ENCODE measurements at places on chromosomes 11 and 22.

GRCh38 chr11:117489999-117490679 is 162.5 kb downstream of the CEP164 start:
- no peak for DNase-seq

GRCh38 chr11:75031771-75032549 is 43.2 kb downstream of the NEU3 start:
- peak; percentile 1 for DNase-seq

DNA sequence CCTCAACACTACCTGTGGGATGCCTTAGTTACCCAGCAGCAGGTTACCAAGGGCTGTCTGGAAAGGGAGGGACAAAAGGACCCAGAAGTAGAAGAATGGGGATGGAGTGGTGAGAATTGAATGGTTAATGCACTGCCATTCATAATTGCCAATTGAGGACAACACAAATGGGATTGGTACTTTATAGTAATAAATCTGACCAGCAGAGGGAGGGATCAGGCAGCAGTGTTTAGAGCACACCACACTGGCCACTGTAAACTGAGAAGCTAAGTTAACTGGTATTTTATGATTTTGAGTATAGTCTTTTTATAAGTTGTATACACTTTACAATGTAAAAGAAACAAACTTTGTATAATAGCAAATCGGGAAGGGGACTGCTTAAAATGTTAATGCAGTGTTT is 10.7 kb downstream of the TBRG1 start:
- DNase-seq, result no peak

GRCh38 chr11:44979543-44980399 is 29.1 kb upstream of the TP53I11 start:
- peak; percentile 97 for DNase-seq

GRCh38 chr11:123628936-123629683 is 25.3 kb downstream of the SCN3B start:
- no peak for DNase-seq

DNA sequence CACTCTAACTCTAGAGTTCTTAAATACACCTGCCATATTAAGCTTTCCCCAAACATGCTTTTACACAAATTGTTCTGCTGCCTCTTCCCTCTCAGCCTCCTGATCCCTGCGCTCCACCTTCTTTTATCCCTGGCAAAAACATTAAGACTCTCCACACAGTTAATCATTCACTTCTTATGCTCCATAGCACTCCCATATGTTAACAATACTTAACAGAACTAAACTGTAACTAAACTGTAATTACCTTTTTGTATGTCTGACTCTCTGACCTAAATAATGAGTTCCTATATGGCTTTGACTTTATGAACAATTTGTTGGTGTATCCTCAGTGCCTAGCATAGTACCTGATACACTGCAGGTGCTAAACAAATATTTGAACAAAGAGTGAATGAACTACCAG is 71.8 kb downstream of the BTBD10 start:
- DNase-seq, result no peak

DNA sequence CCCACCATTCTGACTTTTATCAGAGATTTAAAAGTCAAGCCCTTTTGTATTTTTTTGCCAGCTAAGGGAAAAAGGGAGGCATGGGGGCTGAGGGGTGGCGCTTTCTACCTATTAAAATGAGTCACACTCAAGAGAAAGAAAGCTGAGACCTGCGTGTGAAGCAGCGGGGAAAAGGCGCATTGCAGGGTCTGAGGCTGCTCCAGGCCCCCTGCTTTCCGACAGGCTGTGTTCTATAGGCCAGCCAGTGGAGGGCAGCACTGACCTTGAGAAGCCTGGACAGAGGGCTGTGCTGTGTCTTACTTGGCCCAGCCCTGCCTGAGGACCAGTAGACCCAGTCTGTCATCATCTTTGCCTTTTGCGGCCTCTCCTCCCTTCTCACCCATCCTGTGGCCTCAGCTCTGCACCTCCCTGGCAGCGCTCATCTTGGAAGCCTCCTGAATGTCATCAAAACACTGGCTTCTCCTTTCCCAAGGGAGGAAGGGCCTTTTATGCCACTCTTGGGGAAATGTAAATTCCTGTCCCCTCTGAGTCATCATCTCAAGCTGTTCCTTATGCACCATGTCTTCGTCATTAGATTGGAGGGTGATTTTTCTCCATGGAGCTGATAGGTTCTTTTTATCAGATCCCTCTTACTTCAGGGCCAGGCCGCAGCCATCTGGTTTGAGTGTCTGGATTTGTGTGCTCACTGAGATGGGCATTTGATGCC is 12.6 kb upstream of the MAPK8IP1 start:
- DNase-seq, result peak; percentile 35

GRCh38 chr22:47162865-47163264 is 400.4 kb downstream of the TBC1D22A start:
- no peak for DNase-seq

DNA sequence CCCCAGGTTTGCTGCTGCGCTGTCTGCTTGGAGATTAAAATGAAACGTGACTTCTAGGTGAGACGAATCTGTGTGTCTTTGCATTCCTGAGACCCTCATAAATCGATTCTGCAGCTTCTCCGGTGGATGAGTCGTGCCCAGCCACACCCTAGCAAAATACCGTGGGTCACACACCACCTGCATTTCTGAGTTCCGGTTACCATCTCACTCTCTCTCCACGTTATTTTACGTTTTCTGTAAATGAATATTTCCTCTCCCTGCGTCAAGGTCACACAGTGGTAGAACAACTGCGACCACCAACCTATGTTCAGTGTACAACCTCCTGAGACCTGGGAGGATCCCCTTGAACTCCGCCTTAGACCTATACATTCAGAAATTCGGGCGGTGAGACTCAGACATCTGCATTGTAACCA is 1.1 kb downstream of the YWHAH start:
- DNase-seq, result no peak

DNA sequence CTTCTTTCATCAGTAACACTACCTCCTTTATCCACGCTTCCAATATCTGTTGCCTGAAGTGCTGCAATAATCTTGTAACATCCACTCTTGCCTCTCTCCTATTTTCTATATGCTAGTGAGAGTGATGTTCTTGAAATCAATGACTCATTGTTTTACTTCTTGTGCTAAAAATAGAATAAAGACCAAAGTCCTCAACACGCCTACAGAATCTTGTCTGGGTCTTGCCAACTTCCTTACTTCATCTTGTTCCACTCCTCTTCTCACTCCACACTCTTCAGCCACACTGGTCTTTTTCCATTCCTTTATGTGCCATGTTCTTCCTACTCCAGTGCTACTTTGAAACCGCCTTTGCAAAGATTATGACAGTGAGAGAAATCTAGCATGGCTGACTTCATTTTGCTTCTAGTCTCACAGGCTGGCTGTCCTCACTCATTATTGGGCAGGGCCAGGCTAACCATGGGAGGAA is 136.4 kb downstream of the CCDC81 start:
- DNase-seq, result no peak

GRCh38 chr11:115886422-115886733 is 382.2 kb upstream of the CADM1 start:
- DNase-seq, result no peak

DNA sequence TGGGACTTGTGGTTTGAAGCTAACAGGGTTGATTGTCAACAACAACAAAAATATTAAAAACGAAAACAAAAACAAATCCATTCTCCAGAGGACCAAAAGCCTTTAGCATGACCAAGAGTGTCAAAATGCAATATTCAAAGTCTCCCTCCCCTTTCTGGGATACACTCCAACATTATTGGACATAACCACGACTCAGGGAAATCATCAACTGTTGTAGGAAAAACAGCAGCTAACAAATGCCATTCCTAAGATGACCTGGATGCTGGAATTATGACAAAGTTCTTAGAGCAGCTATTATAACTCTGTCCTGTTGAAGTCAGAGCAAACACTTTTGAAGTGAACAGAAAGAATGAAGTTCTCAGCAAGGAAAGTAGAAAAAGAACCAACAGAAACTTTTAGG is 143.0 kb downstream of the TMEM135 start:
- DNase-seq, result no peak

GRCh38 chr11:88337987-88338668 is 592 bp upstream of the CTSC start:
- no peak for DNase-seq

DNA sequence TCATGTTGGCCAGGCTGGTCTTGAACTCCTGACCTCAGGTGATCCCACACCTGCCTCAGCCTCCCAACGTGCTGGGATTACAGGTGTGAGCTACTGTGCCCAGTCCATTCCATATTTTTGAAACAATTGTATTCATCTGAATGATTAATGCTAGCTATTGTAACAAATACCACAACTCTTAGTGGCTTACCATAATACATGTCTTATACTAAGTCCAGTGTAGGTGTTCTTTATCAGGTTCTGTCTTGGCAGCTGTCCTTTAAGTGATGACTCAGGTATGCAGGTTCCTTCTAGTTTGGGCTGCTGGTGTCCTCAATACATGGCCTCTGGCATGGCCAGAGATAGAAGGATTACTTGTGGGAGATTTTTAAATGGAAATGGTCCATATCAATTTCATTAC is 39.0 kb downstream of the UVRAG start:
- no peak for DNase-seq

- DNase-seq, result peak; percentile 4
Observed at GRCh38 chr11:11841116-11841722, 553 bp upstream of the USP47 start.

DNA sequence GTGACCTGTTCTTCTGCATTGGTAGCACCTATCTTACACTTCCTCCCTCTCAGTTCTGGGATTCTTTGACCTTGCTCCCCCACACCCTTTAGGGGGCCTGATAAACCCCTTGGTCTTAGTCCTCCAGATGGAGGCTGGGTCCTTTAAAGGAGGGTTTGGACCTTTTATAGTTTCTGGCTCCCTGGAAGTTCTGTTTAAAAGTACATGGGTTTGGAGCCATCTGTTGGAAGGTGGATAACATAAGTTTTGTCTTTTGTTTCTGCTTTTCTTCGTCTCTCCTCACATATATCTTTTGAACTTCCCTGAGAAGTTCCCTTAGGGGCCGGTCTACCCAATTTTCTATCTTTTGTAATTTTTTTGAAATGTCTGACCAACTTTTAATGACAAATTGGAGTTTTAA is 17.9 kb upstream of the HYLS1 start:
- no peak for DNase-seq

- DNase-seq, result no peak
Observed at GRCh38 chr11:15186146-15186545, 71.4 kb downstream of the INSC start.

GRCh38 chr22:37270928-37271650 is 11.2 kb upstream of the CYTH4 start:
- no peak for DNase-seq

DNA sequence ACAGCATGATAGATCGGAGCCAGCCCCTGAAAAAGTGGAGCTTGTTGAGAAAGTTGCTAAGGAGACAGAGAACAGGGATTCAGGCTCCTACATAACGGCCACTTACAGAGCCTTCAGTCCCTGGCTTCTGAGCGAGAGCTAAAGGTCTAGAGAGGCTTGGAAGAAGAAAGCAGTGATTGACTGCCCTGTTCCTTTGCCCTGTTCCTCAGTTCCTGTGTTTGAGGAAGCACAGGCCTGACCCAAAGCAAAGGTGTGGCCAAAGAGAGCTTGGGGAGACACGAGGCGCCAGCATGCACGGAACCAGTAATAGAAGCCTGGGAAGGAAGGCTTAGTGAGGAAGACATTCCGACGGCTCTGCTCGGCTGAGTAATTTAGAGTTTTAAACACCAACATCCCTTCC is 74.1 kb upstream of the CSNK2A3 start:
- no peak for DNase-seq

GRCh38 chr11:8867931-8868631 is 42.9 kb upstream of the AKIP1 start:
- DNase-seq, result no peak

- DNase-seq, result no peak
Observed at GRCh38 chr22:37812869-37813678, 5.3 kb downstream of the GCAT start.

GRCh38 chr11:33930317-33931021 is 38.6 kb upstream of the LMO2 start:
- DNase-seq, result no peak

GRCh38 chr22:47484960-47485569 is 722.6 kb downstream of the TBC1D22A start:
- DNase-seq, result no peak

DNA sequence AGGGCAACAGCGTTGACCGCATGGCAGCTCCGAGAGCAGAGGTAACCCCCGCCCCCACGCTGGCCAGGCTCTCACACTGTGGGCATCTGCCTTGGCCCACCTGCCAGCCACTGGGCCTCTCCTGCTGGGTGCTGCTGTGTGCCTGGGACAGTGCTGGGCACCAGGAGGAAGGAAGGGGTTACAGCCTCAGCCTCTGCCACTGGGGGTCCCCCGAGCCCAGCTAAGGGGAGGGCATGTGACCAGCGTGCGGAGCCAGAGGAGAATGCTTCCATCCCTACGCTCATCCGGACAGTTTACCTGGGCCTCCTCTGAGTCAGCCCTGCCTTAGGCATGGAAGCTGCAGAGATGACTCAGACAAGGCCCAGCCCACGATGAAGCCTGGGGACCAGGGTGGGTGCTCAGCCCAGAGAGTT is 10.9 kb downstream of the NCF4 start:
- DNase-seq, result no peak

GRCh38 chr11:10247011-10247410 is 47.0 kb downstream of the SBF2 start:
- DNase-seq, result no peak

GRCh38 chr22:17243524-17243923 is 24.3 kb upstream of the ADA2 start:
- DNase-seq, result no peak

Measured in DMS153 (cell line).